ENCODE measurements at places on chromosomes 11 and 22.

DNA sequence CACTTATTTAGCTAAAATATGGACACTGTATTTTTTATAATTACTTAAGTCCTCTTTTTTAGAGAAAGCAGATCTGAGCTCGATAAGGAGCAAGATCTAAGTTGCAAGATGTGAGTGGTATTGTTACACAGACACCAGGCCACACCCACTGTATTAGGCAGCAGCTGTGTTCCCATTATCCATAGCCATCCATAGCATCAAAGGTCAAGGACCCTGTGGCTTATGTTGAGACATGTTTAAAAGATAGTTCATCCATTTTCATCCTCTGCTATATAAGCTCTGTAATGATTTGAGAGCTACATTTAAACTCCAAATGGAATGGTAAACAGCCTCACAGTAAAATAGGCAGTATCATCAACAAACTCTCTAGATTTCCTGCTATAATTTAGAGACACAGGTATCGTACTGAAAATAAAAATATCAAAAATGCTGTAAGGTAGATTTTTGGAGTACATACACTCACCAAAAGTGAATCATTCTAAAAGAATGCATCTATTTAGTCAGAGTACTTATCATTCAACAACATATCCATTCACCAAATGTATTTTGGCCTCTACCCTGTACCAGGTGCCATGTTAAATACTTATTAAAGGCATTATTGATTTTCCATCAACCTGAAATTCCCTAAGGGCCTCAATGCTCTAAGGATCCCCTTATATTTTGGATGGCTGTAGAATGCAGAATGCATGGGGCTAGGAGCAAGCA lies 574.0 kb downstream of the LRRC4C start:
- no peak for DNase-seq

- no peak for DNase-seq
These were observed 111.0 kb downstream of the CHST1 start for GRCh38 chr11:45554230-45554967.

- DNase-seq = no peak
These were observed 101.3 kb downstream of the GRAMD1B start for GRCh38 chr11:123531325-123531724.

DNA sequence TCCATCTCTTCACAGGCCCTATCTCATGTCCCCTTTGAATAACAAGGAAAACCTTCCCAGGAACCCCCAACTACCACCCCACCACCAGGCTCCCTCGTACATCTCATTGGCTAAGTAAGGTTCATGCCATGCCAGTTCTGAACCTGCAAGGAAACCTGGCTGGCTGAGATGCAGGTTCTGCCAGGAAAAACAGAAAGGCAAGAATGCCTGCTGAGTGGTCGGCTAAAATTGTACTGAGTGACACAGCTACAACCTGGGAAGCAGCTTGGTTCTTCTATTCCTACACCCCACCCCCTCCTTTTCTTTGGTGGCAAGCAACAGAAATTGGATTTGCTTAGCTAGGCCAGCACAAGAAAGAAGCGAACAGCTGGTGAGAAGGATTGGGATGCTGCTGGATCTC lies 36.1 kb upstream of the TSPAN18 start:
- no peak for DNase-seq

- no peak for DNase-seq
These were observed 162.3 kb downstream of the TRIM29 start for GRCh38 chr11:119975561-119976152.

DNA sequence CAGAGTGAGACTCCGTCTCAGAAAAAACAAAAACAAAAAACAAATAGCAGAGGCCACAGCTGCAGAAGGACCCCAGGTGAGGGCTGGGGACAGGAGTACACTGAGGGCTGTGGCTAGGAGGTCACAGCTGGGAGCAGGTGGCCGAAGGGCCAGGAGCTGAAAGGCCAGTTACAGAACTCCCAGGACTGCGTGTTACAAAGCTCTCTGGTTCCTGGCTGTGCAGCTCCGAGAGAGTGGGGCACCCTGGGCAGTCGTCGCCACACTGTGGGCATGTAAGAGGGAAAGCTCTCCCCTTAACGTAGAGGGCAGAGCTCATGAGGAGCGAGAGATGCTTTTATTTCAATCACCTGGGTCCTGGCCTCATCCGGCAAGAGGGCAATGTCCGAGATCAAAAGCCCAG lies 10.1 kb upstream of the NCF4 start:
- no peak for DNase-seq

DNA sequence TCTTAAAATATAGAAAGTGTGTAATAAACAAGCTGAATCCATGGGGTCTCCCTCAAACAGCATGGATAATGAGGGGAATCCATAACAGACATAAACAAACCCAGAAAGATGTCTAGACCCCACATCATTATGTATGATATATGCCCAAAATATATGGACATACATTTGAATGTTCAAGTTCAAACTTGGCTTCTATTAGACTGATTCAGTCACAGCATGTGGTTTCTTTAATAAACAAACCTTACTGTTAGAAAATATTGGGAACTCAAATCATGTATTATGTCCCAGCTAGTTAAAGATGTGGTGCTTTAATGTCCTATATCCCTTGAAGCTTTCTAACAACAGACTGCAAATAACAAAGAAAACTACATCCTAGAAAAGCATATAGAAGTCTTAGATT lies 228.6 kb downstream of the SOX6 start:
- DNase-seq = no peak

DNA sequence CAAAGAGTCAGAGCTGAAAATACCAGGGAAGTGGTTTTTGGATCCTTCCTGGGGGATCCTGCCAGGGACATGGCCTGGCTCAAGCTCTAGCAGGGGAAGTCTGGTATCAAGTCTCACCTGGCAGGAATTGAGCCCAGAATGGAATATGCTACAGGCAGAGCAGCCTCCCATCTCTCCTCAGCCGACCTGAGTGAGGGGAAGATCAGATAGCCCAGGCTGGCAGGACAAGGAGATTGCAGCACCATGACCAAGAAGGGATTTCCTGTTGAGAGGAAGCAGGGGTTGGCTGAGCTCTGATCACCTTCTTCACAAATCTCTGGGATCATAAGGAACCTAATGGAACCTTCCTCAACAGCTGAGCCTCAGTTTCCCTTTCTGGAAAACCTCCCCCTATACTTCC lies 13.0 kb downstream of the OAF start:
- DNase-seq = no peak

DNA sequence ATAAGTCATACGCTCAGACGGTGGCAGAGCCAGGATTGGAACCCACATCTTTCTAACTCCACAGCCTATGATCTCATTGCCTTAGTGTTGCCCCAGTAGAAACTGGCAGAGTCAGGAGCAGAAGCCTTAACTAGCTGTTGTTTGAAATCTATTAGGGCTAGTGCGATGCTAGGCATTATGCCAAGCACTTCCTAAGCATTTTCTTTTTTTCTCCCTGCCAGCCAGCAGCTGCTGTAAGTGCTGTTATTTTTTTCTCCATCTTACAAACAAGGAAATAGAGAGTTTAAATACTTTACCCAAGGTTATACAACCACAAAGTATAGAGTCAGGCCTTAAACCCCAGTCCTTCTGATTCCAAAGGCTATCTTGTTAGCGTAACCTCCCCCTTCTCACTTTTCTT lies 161.0 kb upstream of the SORL1-AS1 start:
- DNase-seq = no peak

DNA sequence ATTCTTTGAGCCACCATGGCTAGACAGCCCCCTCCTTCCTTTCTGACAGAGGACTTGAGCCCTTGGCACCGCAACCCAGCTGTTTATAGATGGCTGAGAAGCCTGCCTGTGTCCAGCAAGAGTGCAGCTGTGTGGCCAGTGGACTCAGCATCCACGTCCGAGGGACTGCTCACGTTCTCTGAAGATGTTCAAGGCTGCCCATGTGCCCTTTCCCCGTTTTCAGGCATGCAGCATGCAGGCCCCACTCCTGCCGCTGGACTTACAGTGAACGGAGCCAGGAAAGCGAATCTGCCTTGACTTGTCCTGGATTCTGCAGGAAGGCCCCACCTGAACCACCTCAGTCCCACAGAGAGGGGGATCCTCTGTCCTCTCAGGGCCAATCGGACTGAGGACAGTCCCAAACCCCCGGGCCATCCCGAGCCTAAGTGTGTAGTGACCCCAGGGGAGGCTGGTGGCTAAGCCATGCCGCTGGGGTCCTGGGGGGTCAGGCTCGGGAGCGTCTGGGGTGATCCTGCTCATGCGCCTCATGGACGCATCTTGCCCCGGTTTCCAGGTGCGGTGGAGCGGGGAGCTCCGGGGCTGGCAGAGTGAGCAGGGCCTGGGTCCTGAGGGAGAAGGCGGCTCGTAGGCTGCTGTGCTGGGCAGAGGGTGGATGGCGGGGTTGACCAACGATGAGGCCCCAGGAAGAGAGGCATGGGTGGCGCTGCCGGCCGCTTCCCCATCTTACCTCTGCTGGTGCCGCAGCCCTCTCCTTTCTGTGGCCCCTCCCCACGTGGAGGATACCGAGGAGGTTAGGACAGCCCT lies 170.7 kb downstream of the CTTN start:
- no peak for DNase-seq

DNA sequence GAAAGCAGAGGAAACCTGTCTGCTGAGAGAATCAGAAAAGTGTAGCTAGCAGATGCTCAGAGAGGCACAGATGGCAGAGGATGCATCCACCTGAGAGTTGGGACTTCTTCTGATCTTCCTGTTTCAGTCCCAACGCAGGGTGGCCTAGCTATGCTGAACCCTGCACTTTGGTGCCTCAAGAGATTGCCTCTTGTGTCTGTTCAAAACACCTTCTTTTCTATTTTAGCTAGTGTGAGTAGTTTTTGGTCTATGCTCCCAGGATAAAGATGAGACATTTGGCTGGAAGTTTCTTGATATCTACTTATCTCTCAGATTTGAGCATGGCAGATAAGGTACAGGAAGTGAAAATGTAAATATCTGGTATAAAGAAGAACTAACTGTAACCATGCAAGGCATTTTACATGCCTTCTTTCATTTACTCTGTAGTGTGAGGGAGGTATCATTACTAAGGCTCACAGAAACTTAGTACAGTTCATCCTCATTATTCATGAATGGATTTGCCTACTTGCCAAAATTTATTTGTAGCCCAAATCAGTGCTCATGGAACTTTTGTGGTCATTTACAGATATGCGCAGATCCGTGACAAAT lies 47.0 kb upstream of the PSMA1 start:
- no peak for DNase-seq

Data from stimulated activated CD4-positive, alpha-beta T cell treated with anti-CD3 and anti-CD28 coated beads, TNF-alpha, amount 100 ng/mL, for 4 hours (primary cell).